Left kidney (tissue), 8 donors: ENCODE measurements at places on chromosomes 11 and 22. TPM values are rescaled to one million over a fixed set of nuclear protein-coding genes. Genes with fewer than 3 reads are reported as not detected.

GRCh38 chr11:65078151-65078550 lies 5.7 kb downstream of the CDCA5 start:
- no peak for DNase-seq

DNA sequence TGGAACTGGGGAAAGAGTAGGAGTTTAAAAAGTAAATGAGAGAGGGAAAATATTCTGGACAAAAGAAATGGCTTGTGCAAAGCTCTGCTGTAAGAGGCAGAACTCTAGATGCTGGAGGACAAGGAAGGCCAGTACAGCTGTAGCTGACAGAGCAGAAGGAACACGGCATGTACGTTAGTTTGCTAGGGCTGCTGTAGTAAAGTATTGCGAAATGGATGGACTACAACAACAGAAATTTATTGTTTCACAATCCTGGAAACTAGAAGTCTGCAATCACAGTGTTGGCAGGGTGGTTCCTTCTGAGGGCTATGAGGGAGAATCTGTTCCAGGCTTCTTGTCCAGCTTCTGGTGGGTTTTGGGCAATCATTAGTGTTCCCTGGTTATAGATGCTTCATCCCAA lies 454.4 kb downstream of the NTM start:
- DNase-seq = no peak

DNA sequence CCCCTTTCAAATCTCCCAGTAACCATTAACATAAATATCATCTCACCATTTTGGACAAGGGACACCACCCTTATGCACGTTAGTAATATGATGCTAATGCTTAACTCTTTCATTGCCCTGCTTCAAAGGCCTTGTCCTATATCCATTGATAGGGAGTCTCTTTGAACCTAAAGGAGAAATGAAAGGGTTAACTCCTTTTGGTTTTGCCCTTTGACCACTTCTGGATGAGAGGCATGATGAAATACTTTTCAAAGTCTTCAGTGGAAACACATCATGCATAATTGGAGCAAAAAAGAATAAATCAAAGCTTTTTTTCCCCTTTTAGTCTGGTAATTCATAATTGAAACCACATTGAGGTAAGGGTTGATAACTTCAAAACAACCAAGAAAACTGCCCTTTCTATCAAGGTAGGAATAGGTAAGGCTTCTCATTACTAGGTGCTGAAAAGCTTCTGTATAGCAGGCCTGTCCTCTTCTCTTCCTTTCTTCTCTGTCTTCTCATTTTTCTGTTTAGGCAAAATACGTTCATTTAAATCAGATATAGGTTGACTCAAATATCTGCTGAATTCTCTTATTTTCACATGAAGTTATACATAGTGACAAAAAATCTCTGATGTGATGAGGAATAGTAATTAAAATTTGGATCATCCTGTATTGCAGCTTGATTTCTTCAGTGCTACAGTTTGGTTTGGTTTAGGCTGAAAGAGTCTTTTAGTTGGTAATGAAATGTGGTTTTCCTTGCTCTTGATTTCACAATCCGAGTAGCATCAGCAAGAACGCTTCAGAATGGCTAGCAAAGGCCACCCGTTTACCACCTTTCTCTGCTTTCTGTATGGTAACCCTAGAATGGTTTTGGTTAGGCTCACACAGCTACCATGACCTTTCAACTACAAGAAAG lies 94.8 kb downstream of the EXT2 start:
- no peak for DNase-seq

- DNase-seq = no peak
Observed at GRCh38 chr11:11776714-11777113, 65.1 kb upstream of the USP47 start.

DNA sequence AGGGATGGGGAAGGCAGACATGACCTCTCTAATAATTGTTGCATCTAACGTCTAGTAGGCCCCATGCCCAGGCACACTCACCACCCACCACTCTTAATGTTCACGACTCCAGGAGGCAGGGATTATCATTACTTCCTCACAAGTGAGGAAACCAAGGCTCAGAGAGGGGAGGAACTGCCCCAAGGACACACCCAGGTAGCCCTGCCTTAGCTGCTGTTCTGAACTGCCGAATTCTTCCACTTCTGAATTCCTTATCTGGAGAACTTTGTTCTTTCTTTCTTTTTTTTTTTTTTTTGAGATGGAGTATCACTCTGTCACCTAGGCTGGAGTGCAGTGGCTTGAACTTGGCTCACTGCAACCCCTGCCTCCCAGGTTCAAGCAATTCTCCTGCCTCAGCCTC lies 16.7 kb downstream of the SLCO2B1 start:
- no peak for DNase-seq

DNA sequence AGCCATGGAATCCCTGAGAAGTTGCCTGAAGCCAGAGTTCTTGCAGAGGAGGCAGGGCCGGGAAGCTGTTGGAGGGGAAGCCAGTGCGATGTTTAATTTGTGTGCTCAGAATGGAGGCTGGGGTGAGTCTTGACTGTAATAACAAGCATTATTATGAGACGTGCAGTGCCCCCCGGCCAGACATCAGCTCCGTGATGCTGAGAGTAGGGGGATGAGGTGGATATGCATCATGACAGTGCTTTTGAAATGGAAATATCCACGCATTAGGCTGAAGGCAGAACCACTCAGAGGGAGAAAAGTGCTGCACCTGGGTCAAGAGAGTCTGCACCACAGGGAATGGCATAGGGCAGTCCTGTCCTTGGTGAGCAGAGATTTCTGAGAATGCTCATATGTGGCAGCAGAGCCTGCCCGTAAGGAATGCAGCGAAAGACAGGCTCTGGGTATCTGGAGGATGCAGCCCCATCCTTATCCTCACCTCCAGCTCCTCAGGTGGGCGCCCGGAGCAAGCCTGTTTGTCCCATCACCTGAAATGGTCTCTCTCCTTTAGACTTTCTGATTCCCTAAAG lies 37.6 kb upstream of the SEZ6L start:
- DNase-seq = no peak

GRCh38 chr11:14082338-14082737 lies 119.8 kb downstream of the SPON1 start:
- DNase-seq = no peak

- DNase-seq = no peak
Observed at GRCh38 chr11:48051217-48051830, 71.0 kb downstream of the PTPRJ start.

GRCh38 chr11:60978546-60979380 lies 7.3 kb downstream of the CD6 start:
- no peak for DNase-seq

DNA sequence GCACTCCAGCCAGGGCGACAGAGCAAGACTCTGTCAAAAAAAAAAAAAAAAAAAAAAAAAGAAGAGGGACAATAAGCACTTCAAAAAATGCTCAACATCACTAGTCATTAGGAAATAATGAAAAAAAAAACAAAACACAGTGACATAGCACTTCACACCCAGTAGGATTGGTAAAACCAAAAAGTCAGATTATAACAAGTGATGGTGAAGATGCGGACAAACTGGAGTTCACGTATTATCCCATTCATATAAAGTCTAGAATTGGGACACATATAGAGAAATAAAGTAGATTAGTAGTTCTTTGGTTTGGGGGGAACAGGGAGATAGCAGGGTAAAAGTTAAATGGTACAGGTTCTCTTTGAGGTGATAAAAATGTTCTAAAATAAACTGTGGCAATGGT lies 64.6 kb downstream of the MRTFA start:
- no peak for DNase-seq

DNA sequence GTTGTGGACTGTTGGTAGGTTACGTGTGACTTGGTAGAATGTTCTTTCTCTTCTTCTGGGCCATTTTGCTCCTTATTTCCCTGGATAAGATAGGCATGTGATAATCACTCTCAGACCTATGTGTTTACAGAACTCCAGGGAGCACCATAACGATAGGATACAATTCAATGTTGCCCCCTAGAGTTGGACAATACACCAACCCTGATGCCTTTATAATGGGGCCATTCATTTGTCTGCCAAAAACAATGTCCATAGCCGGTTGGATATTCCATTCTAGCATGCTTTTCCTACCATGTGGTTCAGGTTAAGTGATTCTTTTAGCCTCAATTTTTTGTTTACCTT lies 60.5 kb downstream of the APIP start:
- no peak for DNase-seq

DNA sequence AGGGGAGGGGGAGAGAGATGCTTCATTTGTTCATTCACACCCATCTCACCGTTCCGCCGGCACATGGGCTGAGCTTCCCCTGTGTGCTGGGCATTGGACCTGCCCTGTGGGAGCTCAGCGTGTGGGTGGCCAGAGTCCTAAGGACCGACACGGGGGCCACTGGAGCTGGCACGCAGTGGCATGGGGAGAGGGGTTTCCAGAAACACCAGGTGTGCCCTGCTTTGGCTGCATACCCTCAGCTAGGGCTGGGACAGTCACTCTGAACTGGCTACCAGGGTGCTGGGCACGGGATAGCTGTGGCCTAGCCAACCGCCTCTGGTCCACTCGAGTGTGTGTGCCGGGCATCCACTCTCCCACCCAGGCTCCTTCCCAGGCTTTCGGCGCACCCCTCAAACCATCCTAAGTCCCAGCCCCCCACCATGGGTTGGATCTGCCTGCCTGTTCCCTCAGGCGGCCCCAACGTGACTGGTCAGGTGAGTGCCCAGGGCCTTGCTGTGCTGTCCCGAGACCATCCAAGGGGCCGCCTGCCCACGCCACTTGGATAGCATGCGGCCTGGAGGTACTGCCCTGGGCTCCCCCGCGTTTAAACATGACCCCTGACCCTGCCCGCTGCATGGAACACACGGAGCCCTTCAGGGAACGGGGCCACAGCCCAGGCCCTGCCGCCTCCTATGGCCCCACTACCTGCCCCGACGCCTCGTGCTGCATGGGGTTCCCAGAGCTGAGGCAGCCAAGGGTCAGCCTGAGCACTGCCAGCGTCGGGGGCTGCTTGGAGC lies 51.6 kb upstream of the LINC01488 start:
- no peak for DNase-seq

DNA sequence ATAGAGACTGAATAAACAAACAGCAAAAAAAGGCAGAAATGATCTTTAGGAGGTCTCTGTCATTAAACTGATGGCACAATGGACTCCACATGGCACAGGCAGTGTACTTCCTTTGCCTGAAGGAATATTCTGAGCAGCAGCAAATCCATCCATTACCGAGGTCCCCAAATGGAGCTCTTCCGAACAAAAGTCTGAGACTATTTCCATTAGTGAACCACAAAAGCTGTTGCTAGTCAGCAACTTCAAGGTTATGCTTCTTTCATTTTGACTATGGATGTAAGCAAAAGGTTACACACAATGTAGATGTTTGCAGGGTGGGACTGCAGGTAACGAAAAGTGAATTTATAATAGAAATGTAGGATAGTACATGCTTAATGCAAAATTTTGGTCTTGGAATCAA lies 14.5 kb downstream of the NARS2 start:
- no peak for DNase-seq

- no peak for DNase-seq
Observed at GRCh38 chr11:108963118-108963517, 298.2 kb downstream of the DDX10 start.

- DNase-seq = no peak
Observed at GRCh38 chr22:49659924-49660315, 167.8 kb downstream of the BRD1 start.

DNA sequence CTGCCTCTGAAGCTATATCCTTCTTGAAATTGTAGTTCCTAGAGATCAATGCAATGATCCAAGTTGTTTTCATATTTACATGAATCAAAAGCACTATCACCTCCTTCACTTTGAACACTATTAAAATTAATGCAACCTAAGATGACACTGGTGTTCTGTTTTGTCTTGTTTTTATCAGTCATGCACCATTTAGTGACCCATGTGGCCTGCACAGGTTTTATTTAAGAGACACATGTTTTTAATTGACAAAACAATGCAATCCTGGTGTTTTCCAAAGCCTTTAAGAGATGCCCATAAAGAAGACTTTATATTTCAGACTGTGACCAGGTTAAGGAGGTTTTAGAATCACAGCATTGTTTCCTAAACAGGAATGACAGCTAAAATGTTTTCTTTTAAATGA lies 177.5 kb downstream of the FAM181B start:
- no peak for DNase-seq

- no peak for DNase-seq
Observed at GRCh38 chr22:49882519-49883293, 29.1 kb downstream of the ZBED4 start.

- DNase-seq = no peak
Observed at GRCh38 chr22:20390394-20390907, 3.5 kb upstream of the ZNF74 start.

DNA sequence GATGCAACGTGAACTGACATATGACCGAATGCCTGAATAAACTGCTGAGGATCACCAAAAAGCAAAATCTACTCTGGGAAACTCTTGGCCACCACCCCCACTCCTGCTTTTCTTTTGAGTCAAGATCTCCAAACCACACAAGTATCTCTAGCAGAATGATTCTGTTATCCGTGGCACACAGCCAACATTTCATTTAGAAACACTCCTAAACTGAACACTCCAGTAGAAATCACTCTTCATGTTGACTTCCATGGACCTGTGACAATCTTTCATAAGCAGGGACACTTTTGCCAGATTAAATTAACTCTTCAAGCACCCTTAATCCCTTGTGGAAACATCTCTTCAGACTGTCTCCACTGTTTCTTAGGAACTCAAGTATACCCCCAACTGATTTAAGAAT lies 44.4 kb downstream of the VSIG10L2 start:
- no peak for DNase-seq

DNA sequence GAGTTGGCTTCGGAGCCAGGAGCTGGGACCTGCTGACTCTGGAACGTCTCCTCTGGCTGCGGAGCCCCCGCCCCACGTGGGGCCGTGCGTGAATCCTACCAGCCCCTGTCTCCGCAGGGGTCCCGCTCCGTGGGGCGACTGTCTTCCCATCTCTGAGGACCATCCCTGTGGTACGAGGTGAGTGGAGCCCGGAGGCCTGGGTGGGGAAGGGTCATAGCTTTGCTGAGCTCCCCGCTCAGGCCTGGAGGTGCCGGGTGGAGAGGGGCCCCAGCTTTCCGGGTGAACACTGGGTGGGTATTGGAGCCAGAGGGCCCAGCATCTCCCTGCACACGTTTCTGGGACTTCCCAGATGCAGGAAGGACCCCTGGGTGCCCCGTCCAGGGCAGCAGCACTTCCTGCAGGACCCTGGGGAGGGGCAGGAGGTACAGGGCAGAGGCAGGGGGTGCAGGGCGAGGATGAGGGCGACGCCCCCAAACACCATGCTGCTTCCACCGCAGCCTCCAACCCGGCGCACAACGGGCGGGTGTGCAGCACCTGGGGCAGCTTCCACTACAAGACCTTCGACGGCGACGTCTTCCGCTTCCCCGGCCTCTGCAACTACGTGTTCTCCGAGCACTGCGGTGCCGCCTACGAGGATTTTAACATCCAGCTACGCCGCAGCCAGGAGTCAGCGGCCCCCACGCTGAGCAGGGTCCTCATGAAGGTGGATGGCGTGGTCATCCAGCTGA lies 3.8 kb downstream of the MUC5AC start:
- no peak for DNase-seq

- DNase-seq = no peak
Observed at GRCh38 chr22:46150655-46151477, 540 bp downstream of the PPARA start.

Gene HORMAD2
- polyA plus RNA-seq = not detected

Gene DRD2
- 0.37 TPM for polyA plus RNA-seq

Gene TEX12
- polyA plus RNA-seq = 0.52 TPM

Gene PGA5
- polyA plus RNA-seq = 0.37 TPM

Gene RAB1B
- 108 TPM for polyA plus RNA-seq

Gene OR51B4
- polyA plus RNA-seq = 0.35 TPM

Gene APOL5
- not detected for polyA plus RNA-seq

Gene IGSF22
- polyA plus RNA-seq = 1.9 TPM

Gene TSPAN18
- polyA plus RNA-seq = 44.4 TPM
